T-cell (primary cell): ENCODE measurements at places on chromosomes 4 and X. TPM values are rescaled to one million over a fixed set of nuclear protein-coding genes. Genes with fewer than 3 reads are reported as not detected.

The PABPC1L2A gene
- total RNA-seq: not detected

The GPM6B gene
- 0.09 TPM for total RNA-seq

The NWD2 gene
- not detected for total RNA-seq

The AREG gene
- total RNA-seq: 0.54 TPM

The UGT2B15 gene
- not detected for total RNA-seq

The TEX11 gene
- not detected for total RNA-seq

The ASB9 gene
- total RNA-seq: 0.28 TPM

The PAK3 gene
- 0.79 TPM for total RNA-seq

DNA sequence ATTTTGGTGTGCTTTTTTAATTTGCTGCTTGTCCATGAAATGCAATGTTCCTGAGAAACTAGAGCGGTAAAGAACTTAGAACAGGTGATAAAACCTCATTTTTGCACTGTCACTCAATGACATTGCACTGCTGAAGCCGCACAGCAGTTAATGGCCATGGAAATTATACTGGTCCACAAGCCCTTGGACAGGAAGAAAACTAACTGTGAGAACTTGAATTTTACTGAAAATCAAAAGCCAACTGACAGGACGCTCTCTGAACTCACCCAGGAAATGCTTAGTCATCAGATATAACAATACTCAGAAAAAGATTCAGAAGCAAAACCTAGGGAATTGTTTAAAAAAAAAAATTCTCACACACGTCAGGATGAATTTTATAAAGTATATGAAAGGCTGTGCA, 246.4 kb upstream of the SLC7A11 start:
- no peak overlapping the region for H3K27ac ChIP-seq
- no peaks in the 10 kb centered on the region for H3K36me3 ChIP-seq
- H3K4me1 ChIP-seq: no peaks in the 10 kb centered on the region
- no peaks in the 10 kb centered on the region for H3K27me3 ChIP-seq

DNA sequence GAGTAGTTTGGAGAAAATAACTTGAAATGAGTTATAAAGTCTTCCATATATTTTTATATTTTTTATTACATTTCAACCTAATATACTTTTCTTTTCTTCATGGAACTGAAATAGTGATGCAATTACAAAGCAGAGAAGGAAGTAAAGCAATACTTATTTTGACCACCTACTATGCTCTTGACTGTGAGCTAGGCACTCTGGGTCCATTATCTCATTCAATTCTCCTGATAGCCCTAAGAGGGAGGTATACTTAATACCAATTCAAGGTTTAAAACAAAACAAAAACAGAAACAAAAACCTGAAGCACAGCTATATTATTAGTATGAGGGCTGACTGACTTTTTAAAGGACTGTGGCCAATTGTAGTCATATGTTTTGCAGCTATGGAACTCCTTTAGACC, 193.5 kb downstream of the MAD2L1 start:
- no peak for DNase-seq
- H3K4me3 ChIP-seq: no peak overlapping the region
- no peak overlapping the region for H3K27ac ChIP-seq
- H3K27me3 ChIP-seq: no peaks in the 10 kb centered on the region

GRCh38 chr4:54367059-54367458, 138.0 kb downstream of the PDGFRA start:
- no peak overlapping the region for H3K27ac ChIP-seq
- no peaks in the 10 kb centered on the region for H3K4me1 ChIP-seq
- no peaks in the 10 kb centered on the region for H3K36me3 ChIP-seq
- H3K27me3 ChIP-seq: no peaks in the 10 kb centered on the region

DNA sequence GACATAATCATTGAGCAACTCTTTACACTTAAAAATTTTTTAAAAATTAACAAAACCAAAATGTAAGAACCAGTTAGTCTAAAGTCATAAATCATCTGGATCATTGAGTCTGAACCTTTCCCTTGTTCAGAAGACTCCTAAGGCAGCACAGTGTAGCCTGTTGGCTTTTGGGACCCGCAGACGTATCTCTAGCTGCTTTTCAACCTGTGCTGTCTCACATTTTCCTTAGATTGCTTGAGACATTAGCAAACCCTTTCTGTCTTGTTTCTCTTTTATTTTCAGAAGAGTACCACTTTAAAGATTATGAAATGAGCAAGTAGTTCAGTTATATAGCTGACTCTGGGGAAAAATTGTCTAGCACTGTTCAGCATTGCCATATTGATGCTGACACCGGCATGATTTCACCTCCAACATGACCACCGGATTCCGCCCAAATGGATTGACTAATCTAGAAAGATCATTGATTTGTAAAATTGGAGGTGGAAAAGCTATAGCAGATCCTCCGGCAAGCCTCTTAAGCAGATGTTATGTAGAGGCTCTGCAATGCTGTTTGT, 8.9 kb downstream of the TCEANC start:
- no peak for DNase-seq
- no peak overlapping the region for H3K27ac ChIP-seq
- no peaks in the 10 kb centered on the region for H3K4me1 ChIP-seq
- no peak overlapping the region for H3K4me3 ChIP-seq

DNA sequence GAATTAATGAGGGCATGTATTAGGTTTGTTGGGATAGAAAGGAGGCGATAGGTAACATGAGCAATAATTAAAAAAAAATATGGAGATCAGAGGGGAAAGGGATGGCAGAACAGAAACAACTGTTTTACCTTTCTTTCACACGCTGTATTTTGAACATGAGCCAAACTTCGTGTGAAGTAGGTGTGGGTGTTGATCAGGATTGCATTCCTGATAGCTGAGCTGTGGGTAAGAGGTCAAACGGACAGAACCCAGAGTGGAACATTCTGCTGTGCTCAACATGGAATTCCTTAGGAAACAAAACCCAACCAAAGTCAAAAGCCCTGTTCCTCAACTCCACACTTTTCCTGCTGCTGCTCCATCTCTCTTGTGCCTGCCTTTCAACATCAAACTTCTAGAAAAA, 162.5 kb upstream of the CASK start:
- H3K27me3 ChIP-seq: no peaks in the 10 kb centered on the region
- H3K36me3 ChIP-seq: no peaks in the 10 kb centered on the region
- no peak overlapping the region for H3K4me3 ChIP-seq
- no peaks in the 10 kb centered on the region for H3K4me1 ChIP-seq
- H3K27ac ChIP-seq: no peak overlapping the region
- DNase-seq: no peak

GRCh38 chrX:13774696-13775095, 40.1 kb downstream of the OFD1 start:
- no peak overlapping the region for H3K27ac ChIP-seq
- H3K4me3 ChIP-seq: no peak overlapping the region
- no peak for DNase-seq
- H3K4me1 ChIP-seq: no peaks in the 10 kb centered on the region

- H3K4me3 ChIP-seq: no peak overlapping the region
- H3K27ac ChIP-seq: no peak overlapping the region
- no peak for DNase-seq
- H3K4me1 ChIP-seq: peaks cover 24% of the 10 kb centered on the region
- H3K27me3 ChIP-seq: no peaks in the 10 kb centered on the region
Observed at GRCh38 chr4:89336818-89337420, 29.3 kb upstream of the GPRIN3 start.

DNA sequence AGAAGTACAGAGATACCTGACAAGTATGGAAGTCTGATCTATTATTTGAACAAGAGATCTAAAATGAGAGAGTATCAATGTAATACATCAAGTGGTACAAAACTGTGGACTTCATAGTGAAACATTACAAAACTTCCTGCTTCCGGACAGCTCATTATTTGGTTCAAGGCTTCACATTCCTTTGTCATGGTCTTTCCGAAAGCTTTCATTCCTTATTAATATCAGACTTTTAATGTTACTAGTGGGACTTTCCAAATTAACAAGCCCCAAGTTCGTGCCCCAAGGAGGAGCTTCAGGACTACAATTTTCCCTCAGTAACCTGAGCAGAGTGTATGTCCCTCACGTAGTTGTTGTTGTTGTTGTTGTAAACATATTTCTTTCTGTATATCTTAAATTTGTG, 1.2 kb downstream of the CHIC2 start:
- H3K4me3 ChIP-seq: peak overlapping the region; percentile 85
- H3K27me3 ChIP-seq: no peaks in the 10 kb centered on the region
- H3K4me1 ChIP-seq: peaks cover 7% of the 10 kb centered on the region
- peak overlapping the region; percentile 92 for H3K27ac ChIP-seq
- no peak for DNase-seq
- no peaks in the 10 kb centered on the region for H3K36me3 ChIP-seq

DNA sequence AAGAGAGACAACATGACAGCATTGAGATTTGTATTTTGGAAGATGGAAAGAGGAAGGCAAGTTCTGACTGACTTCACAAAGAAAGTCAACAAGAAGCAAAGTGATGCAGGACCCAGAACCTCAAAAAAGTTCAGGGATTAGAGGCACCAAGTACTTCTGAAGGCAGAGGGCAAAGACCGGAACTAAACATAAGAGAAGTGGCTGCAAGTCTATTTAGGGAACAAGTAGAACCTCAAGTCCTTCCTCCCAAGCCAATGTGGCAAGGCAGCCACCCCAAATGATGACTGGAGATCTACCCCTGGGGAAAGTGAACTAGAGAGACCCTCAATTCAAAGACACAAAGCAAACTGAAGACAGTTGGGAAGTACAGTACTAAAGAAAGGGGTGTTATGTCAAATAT, 46.6 kb downstream of the SLC39A8 start:
- DNase-seq: no peak
- no peaks in the 10 kb centered on the region for H3K4me1 ChIP-seq
- peaks cover 4% of the 10 kb centered on the region for H3K36me3 ChIP-seq

DNA sequence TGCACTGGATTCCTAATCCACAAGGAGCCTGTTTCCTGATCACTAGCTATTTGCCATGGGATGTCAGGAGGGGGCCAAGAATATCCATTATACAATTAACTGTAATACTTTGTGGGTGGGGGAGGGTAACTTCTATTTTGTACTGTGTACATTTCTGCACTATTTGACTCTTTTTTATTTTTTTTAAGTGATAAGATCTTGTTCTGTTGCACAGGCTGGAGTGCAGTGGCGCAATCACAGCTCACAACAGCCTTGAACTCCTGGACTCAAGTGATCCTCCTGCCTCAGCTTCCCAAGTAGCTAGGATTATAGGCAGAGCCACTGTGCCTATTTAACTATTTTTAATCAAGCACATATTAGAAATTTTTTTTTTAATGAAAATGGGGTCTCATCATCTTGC, 134.1 kb downstream of the ELOVL6 start:
- no peak overlapping the region for H3K4me3 ChIP-seq
- DNase-seq: no peak
- H3K27ac ChIP-seq: no peak overlapping the region
- no peaks in the 10 kb centered on the region for H3K36me3 ChIP-seq
- H3K4me1 ChIP-seq: peaks cover 16% of the 10 kb centered on the region
- no peaks in the 10 kb centered on the region for H3K27me3 ChIP-seq

GRCh38 chr4:31667686-31668085, 947.5 kb downstream of the PCDH7 start:
- no peaks in the 10 kb centered on the region for H3K36me3 ChIP-seq
- no peaks in the 10 kb centered on the region for H3K27me3 ChIP-seq
- no peak overlapping the region for H3K27ac ChIP-seq
- no peak for DNase-seq
- H3K4me1 ChIP-seq: no peaks in the 10 kb centered on the region
- H3K4me3 ChIP-seq: no peak overlapping the region

DNA sequence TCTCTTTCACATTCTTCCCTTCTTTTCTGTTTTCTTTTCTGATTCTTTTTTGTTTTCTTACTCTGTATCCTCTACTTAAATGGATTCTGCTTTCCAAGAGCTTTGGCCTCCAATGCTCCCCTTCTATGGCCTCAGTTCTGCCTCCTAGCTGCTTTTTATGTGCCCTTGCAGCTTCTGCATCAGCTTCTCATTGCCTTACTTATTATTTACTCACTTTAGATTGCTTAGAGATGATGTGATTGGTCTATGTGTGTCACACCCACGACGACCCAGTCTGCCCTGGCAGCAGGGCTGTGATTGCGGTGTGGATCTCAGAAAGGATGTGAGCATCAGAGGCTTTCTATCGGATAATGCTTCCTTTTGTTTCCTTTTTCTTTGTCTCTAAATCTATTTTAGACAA, 71.8 kb upstream of the SMARCA5 start:
- no peak overlapping the region for H3K27ac ChIP-seq
- H3K4me1 ChIP-seq: no peaks in the 10 kb centered on the region
- H3K36me3 ChIP-seq: no peaks in the 10 kb centered on the region
- H3K4me3 ChIP-seq: no peak overlapping the region

DNA sequence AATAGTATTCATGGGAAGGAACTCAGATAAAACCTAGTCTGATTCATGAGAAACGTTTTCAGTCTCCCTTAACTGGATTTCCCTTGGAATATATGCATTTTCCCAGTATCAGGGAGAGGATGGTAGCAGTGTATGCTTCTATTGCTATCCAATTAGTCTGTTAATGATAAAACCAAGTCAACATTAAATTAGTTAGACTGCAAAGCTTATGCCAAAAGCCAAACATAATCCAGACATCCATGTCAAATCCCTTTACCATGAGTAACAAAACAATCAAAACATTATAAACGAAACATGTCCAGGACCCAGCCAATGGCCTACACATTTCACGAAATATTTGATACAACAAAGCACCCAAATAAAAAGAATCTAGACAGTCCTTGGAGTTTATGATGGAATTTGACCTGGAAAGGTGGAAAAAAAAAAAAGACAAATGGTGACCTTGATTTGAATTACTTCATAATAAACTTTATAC, 34.5 kb upstream of the VEGFD start:
- no peaks in the 10 kb centered on the region for H3K27me3 ChIP-seq
- no peak overlapping the region for H3K27ac ChIP-seq
- H3K4me1 ChIP-seq: no peaks in the 10 kb centered on the region
- H3K4me3 ChIP-seq: no peak overlapping the region

GRCh38 chr4:58658701-58659100, 1548.5 kb upstream of the IGFBP7 start:
- H3K27ac ChIP-seq: no peak overlapping the region
- no peak overlapping the region for H3K4me3 ChIP-seq
- DNase-seq: no peak
- H3K36me3 ChIP-seq: no peaks in the 10 kb centered on the region

DNA sequence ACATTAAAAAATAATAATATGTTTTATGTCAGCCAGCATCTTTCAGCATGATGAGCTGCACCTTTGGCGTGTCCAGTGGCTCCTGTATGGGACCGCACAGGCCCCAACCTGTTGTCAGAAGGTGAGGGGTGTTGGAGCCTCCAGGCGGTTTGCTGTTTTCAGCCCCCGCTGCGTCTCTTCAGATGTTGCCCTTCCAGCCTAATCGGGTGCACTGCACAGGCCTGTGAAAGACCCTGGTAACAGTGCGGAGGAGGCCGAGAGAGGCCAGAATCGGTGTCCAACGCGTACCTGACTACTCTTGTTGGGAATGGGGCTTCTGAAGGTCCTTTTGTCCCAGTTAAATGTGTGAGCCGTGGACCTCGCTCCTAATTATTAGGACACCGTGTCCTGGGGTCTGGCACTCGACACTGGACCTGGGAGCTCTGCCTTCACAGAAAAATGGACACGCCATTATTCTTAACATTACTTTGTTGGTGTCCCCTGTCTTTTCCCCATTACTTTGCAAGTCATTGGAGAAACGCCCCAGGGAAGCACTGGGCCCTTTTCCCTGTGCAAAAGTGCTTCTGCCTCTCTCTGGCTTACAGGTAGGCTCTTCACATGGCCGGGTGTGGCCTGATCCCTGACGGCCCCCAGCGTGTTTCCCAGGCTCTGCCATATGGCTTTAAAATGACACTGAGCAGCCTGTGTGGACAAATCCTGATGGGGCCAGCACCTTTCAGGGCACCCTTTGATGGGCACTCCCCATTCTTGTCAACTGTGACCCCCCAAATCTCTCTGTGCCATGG, 51.2 kb downstream of the TBC1D14 start:
- no peak for DNase-seq
- H3K27me3 ChIP-seq: no peaks in the 10 kb centered on the region
- peaks cover 5% of the 10 kb centered on the region for H3K36me3 ChIP-seq
